ENCODE measurements at places on chromosomes 2 and 18. TPM values are rescaled to one million over a fixed set of nuclear protein-coding genes. Genes with fewer than 3 reads are reported as not detected.

ABCG8 gene
- not detected for total RNA-seq

PIEZO2 gene
- 0.47 TPM for total RNA-seq

RNF152 gene
- total RNA-seq, result 0.01 TPM

CD8B2 gene
- total RNA-seq, result not detected

R3HDM1 gene
- 21.9 TPM for total RNA-seq

LYPD6 gene
- 0.09 TPM for total RNA-seq

IAH1 gene
- 110 TPM for total RNA-seq

SERPINB12 gene
- not detected for total RNA-seq

SGO2 gene
- 11.2 TPM for total RNA-seq

TMEM37 gene
- total RNA-seq, result 2.3 TPM

VPS54 gene
- total RNA-seq, result 13.9 TPM

STARD6 gene
- not detected for total RNA-seq

SCYGR4 gene
- total RNA-seq, result not detected

LIMS3 gene
- not detected for total RNA-seq

KRTCAP3 gene
- total RNA-seq, result not detected

ATOH8 gene
- 13.2 TPM for total RNA-seq

CYTIP gene
- total RNA-seq, result not detected

NT5DC4 gene
- total RNA-seq, result not detected

CLEC4F gene
- total RNA-seq, result not detected

RIT2 gene
- total RNA-seq, result not detected

CRYBA2 gene
- not detected for total RNA-seq

MC4R gene
- total RNA-seq, result not detected

HOXD12 gene
- total RNA-seq, result not detected
